ENCODE measurements at places on chromosomes 12 and 14.

GRCh38 chr12:43882578-43883178 is 46.8 kb downstream of the TMEM117 start:
- peak; percentile 37 for DNase-seq

- DNase-seq = no peak
Measured at GRCh38 chr14:23430723-23431085, 4.8 kb downstream of the MYH7 start.

GRCh38 chr12:15244341-15244740 is 23.1 kb upstream of the RERG start:
- no peak for DNase-seq

GRCh38 chr14:78752518-78753188 is 582.5 kb downstream of the NRXN3 start:
- no peak for DNase-seq

GRCh38 chr12:25977047-25977446 is 18.6 kb downstream of the RASSF8 start:
- no peak for DNase-seq

GRCh38 chr12:46676396-46676795 is 149.4 kb downstream of the SLC38A4 start:
- no peak for DNase-seq

GRCh38 chr14:50022661-50023060 is 93.7 kb downstream of the VCPKMT start:
- no peak for DNase-seq

DNA sequence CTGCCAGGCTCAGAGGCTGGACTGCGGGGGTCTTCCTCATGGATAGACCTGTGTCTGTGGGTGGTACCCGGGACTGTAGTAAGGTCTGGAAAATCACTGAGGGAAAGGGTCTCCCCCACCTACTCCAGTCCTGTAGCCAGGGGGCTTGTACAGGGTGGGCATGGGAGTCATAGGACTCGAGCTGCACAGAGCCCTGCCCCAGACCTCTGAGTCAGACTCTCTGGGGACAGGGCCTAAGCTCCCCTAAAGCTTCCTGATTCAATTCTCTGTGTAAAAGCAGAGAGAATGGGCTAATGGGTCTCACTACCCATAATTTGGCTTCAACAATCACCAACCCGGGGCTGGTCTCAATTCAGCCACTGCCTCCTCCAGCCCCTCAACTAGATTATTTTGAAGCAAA is 27.0 kb downstream of the LRTM2 start:
- no peak for DNase-seq

DNA sequence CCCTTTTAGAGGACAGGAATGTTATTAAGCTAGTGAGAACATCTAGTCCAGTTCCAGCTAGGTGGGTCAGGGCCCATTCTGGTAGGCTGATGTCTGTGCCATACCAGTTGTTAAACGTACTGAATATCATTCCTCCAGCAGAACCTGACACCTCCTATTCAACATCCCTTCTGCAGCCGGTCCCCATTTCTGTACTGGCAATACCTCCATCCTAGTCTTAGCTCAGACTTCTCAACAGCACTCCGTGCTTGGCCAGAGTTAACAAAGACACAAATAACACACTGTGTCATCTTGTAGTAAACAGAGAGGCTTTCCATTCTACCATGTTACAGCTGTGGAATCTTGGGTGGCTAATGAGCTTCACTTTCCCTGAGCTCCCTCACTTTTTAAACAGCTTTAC is 94.3 kb upstream of the PDE3A start:
- DNase-seq = no peak

DNA sequence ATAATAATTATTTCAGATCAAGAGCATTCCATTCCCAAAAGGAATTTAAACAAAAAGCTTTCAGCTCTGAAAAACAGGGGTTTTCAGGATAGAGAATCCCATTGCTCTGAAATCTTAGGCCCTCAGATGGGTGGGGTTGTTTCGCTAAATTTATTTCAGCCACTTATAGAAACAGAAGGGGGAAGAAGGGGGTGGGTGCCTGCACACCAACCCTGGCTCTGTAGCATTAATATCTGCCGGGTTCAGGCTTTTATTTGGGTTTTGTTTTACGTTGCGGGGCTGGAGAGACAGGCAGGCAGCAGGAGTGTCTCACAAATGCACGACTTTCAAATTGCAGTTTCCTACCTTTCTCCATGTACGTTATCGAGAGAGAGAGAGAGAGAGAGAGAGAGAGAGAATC is 12.5 kb upstream of the ZFP36L1 start:
- no peak for DNase-seq

DNA sequence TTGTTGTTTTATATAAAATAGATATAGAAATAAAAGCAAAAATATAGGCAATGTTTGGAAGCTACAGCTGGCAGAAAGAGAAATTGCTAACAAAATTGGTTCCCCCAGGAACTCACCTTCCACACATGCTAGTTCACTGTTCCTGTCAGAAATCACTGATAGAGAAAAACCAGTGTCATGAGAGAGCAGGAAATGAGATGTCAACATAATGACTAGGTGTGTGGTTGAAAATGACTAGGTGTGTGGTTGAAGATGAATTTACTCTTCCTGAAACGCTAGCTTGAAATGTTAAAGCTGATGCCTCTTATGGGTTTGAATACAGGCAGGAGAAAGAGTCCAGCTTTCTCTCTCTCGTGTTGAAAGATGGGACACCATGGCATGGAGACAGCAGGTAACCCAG is 216.3 kb downstream of the C12orf42 start:
- no peak for DNase-seq

DNA sequence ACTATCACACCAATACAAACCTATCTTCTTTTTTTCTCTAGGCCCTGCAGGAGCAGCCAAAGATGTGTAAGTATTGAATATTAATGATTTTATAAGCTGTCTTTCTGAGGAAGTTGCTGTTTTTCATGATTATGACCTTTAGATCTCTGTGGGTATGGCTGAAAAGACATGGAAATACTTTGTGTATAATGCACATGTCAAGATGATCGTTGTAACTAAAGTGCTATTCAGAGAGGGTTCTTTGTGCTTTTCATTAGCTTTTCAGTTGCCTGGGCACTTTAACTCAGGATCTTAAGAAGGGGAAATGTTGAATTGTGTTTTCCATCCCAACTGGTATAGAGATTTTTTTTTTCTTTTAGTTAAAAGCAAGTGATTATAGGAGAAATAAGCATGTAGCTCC is 18.1 kb downstream of the C12orf75 start:
- no peak for DNase-seq

GRCh38 chr12:53643232-53643979 is 17.2 kb upstream of the ATF7 start:
- DNase-seq = no peak

DNA sequence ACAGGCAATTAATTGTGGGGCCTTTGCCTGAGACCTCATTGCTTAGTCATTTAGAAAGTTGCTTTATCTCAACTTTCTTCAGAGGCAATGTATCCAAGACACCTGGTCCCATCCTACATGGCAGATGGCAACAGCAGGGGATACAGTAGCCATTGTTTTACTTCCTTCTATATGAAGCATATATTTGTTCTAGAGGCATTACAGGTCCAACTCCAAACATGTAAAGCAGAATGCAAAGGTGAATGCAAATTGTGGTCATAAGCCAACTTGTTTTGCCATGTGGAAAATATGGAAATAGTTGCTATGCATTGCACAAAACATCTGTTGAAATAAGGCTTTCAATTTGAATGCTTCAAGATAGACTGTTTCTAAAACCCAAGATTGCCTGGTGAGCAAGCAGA is 109.8 kb upstream of the BCAT1 start:
- no peak for DNase-seq

DNA sequence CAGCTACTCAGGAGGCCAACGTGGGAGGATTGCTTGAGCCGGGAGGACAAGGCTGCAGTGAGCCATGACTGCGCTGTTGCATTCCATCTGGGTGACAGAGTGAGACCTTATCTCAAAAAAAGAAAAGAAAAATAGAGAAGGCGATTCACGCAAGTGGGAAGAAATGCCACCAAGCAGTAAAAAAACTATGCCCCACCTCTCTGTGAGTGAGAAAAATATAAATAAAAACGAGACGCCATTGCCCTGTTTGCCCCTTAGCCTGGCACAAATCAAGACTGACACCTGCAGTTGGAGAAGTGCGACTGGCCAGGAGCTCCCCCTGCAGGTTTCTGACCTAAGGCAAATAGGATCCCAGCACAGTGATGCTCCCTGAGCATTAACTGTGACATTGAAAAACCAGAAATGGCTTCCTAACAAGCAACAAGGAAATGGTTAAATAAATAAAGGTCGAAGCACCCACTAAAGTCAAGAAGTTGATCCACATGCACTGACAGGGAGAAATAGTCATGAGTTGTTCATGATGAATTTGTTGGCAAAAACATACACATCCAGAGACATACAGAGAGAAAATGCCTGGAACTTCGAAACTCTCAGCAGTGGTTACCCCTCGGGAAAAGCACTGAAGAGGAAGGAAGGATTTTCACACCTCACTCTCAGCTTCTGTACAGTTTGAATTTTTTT is 21.1 kb downstream of the GSC start:
- peak; percentile 51 for DNase-seq

DNA sequence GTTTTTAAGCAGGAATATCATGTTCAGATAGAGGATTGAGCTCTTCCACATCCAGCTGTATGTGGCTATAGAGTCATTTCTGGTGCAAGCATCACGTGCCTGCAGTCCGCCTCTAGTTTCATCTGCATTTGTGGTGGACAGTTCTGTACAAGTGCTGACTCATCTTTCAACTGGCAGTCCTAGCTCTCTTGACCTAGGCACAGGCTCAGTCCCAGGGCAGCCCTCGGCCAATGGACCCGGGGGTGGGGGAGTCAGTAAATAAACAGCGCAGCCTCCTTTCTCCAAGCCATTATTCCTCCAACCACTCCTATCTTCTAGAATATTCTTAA is 41.8 kb upstream of the FRMD6 start:
- DNase-seq = no peak

DNA sequence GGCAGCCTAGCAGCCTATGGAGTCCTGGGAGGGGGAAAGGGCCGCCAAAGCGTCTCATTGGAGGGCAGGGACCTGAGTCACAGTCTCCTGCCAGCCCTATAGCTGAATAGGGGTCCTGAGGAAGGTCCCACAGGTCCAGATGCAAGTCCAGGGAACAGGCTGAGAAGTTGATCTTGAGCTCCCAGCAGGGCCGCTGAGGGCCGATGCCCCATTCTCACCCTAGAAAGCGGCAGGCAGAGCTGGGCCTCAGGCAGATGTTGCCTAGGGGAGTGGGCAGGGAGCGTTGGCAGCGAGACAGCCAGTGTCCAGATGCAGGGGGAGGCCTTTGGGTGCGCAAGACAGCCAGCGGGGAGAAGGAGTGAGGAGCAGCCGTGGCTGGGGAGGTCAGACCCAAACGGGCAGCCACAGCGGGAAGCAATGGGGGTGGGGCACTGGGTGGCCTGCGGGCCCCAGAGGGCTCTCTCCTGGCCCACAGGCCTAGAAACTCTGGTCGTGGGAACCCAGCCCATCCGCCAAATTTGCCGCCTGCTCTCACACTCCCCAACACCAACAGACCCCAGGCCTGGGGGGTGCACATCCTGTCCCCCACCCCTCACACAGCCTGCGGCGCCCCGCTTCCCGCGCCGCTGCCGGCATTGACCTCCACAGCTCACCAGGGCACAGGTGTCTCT is 1.1 kb downstream of the HDAC7 start:
- DNase-seq = no peak

DNA sequence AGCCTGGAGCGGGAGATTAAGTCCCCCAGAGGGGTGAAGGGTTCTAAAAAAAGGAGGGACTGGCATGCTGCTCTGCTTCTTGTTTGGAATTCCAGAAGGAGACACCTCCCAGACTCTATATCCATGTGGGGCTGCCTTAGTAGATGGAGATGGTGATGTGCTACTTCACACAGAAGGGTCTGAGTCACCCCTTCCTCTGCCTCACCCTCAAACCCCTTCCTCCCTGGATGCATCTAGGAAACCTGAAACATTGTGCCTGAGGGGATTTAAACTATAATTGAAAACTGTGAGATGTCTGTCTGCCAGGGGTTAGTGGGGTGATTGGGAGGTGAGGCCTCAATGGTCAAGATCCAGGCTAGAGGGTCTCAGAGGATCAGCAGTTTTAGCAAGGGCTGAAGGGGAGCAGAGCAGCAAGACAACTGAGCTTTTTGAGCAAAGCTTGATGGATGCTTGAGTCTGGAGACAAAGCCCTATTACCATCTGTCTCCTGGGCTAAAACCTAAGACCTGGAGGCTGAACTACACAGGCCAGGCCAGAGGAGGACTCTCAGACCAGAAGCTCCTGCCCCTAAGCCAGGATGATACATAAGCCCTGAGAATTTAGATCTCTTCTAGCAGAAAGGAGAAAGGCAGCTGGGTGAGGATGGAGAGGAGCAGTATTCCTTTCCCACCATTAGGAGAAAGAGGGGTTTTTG is 314.7 kb upstream of the ATP2B1 start:
- no peak for DNase-seq

DNA sequence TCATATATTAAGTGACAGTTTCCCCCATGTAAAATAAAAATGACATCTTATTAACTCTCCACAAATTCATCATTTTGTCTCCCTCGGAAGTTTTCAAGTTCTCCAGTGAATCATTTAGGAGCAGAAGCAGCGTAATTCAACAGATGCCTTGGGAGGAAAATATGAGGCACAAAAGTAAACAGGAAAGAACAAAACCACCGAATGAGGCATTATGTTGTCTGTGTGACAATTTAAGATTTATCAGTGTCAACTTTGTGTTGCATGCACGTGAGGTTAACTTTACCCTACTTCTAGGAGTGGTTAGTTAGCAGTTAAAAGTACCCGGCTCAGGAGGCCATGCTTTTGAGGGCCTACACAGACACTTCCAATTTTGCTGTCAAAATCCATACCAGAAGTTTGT is 258.6 kb downstream of the IPO8 start:
- no peak for DNase-seq

- no peak for DNase-seq
Measured at GRCh38 chr12:104154286-104154685, 16.3 kb upstream of the NFYB start.

DNA sequence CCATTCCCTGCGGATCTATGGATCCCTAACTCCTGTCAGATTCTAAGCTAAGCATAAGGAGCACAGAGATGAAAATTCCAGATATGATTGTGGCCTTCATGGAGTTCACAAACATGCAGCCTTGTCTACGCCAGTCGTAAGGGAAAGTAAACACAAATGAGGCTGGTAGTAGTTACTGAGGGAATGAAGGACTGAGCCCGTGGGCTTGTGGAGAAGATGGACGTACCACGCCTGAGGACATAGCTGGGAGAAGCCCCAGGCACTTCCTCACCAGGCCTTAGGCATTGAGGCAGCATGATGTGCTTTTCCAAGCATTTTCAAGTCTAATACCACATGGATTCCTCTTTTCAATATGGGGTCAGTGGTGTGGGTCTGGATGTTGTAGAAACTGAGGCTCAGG is 515.2 kb downstream of the BCL11B start:
- DNase-seq = no peak

GRCh38 chr12:89259821-89260220 is 92.5 kb downstream of the DUSP6 start:
- DNase-seq = no peak

DNA sequence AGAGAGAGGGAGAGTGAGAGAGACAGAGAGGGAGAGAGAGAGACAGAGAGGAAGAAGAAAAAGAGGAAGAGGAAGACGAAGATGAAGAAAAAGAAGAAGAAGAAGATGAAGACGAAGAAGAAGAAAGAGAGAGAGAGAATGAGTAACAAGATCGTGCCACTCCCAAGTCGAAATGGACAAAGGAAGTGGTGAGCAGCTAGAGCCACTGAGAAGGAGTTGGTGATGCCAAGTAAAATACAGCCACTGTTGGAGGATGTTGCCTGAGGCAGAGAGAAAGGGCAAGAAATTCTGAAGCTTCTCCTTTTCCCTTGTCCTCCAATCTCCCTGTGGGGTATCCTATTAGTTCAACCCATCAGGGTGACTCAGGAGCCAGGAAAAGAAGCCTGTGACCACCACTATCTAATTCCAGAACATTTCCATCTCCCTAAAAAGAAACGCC is 12.5 kb upstream of the ANAPC5 start:
- no peak for DNase-seq

Measured in endothelial cell (in vitro differentiated cells).